Suppressor macrophage (primary cell): ENCODE measurements at places on chromosomes 16 and 17.

DNA sequence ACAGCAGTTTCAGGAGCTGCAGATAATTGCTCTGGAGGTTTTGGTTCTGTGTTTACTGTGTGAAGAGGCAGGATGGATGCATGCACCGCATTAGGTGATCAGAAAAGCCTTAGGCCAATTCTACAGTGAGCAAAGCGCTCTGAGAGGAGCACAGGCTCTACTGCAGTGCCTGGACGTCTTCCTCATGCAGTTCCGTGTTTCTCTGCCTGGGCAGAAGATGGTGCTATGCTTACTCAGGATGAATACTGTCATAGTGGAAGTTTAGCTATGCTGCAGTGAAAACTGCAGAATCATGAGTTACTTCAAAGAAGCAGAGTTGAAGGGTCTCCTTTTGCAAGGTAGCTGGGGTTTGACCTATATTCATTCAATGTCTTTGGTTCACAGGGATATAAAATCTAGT is 1012.4 kb downstream of the KCNJ18 start:
- no peak for DNase-seq

DNA sequence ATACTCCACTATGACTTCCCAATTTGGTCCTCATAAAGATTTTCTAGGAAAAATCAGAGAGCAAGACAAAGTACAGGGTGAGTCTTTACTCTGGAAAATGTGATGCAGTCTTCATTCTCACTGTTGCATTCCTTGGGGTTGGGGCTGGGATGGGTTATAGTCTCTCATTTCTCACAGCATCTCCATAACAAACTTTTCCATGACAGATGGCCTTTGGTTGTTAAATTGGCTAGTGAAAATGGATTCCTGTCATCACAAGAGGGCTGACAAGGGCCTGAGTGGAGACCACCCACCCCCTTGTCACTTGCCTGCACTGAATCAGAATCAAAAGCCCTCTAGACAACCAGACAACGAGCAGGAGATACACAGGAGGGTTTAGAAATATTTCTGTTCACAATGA is 174.6 kb downstream of the AATF start:
- DNase-seq: no peak

GRCh38 chr16:62254372-62254771 is 218.1 kb upstream of the CDH8 start:
- DNase-seq: no peak

DNA sequence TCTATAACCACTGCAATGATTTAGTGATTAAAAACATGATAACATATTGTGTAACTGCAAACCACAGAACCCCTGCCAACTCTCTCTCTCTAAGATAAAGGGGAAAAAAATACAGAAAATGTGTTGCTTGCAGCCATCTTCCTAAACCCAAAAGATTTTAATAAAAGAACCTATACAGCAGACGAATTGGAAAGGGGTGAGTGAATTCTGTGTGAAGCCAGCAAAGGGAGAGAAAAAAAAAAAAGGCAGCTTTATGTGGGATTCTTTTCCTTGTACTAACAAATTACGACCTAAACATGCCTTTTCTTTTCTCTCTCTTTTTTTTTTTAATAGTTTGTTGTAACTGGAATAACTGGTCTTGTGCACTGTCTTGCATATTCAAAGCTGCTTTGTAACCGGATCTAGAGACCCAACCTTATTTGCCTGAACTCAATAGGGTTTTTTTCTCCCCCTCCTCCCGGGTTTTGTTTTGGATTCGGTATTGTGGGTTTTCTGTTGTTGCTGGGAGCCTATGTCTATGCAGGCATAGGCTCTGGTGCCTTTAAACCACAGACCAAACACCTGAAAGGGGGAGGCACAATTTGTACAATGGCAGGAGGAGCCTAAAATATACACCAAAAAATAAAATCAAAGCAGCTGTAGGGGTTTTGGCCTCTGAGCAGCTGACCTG is 7.0 kb upstream of the ZFHX3 start:
- no peak for DNase-seq

DNA sequence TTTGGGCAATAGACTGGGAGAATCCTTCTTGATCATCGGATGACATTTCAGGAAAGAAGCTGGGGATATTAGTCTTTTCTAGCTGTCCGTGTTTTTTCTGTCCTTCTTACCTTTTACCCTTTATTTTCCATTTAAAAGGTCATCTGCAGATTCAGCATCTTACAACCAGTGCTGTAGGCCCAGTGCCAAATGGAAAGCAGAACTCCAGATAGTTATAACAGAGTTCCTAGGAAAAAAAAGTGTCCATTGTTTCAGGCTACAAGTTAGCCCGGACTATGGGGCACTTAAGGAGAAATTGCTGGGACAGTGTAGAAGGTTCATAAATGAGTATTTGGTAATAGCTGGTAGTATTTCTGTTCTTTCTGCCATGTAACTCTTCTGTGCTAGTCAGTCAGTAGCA is 28.4 kb downstream of the LDHD start:
- no peak for DNase-seq

- DNase-seq: no peak
Observed at GRCh38 chr16:15996432-15997109, 47.2 kb downstream of the ABCC1 start.

DNA sequence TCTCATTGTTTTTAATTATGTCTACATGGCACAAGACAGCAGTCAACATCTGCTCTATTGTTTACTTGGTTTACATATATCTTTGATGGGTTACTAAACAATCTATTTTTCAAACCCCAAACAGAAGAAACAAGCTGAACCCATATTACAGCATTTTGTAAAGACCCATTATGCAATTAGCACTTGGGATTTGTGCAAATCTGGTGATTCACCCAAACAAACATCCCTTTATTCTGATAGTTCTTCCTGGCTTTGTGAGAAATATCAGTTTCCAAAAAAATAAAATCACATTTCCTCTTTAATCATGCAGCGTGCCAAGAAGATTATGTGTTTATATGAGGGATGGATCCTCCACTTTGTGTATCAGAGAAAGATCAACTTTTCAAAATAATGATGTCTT is 16.8 kb upstream of the RBFOX1 start:
- no peak for DNase-seq

GRCh38 chr16:55529018-55529417 is 20.1 kb downstream of the LPCAT2 start:
- DNase-seq: no peak

DNA sequence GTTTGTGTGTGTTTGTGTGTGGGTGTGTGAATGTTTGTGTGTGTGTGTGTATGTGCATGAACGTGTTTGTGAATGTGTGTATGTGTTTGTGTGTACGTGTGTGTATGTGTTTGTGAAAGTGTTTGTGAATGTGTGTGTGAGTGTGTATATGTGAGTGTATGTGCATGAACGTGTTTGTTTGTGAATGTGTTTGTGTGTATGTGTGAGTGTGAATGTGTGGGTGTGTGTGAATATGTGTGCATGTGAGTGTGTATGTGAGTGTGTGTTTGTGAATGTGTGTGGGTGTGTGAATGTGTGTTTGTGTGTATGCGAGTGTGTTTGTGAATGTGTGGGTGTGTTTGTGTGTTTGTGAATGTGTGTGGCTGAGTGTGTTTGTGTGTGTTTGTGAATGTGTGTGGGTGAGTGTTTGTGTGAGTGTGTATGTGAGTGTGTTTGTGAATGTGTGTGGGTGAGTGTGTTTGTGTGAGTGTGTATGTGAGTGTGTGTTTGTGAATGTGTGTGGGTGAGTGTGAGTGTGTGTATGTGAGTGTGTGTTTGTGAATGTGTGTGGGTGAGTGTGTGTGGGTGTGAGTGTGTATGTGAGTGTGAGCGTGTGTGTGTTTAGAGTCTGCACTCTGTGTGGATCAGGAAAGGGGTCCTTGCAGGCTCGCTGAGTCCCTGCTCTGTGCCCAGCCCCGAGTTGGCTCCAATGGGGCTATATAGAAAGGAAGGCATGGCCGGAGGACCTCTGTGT is 890 bp upstream of the CD300A start:
- no peak for DNase-seq

DNA sequence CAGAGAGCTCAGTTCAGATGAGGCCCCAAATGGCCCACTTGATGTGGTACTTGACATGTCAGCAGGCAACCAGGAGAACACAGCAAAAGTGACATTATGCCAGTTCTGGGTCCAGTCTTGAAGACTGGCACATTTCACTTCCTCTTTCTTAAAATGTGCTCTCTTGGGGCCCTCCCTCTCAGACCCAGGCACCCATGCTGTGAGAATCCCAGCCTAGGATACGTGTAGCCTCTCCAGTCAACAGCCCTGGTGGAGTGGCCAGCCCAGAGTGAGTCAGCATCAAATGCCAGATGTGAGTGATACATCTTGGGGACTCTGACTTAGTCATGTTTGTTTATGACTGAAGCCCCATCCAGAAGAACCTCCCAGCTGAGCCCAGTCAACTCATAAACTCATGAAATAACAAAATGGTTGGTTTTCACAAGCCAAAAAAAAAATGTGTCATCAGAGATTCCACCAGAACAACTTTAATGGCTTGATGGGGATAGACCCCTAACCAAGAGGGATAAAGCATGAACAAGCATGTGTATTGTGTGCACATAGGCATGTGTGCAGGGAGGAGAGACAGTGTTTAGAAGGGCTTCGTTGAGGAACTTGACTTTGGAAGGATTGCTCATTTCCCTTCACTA is 82.5 kb upstream of the TNRC6C start:
- DNase-seq: no peak

GRCh38 chr17:45573924-45574770 is 83.6 kb upstream of the PLEKHM1 start:
- DNase-seq: no peak

- DNase-seq: no peak
Observed at GRCh38 chr17:76689859-76690258, 20.9 kb downstream of the MXRA7 start.

GRCh38 chr17:7782240-7782639 is 51.8 kb upstream of the KDM6B start:
- DNase-seq: peak; percentile 15

GRCh38 chr16:74608944-74609343 is 2.0 kb upstream of the GLG1 start:
- no peak for DNase-seq

DNA sequence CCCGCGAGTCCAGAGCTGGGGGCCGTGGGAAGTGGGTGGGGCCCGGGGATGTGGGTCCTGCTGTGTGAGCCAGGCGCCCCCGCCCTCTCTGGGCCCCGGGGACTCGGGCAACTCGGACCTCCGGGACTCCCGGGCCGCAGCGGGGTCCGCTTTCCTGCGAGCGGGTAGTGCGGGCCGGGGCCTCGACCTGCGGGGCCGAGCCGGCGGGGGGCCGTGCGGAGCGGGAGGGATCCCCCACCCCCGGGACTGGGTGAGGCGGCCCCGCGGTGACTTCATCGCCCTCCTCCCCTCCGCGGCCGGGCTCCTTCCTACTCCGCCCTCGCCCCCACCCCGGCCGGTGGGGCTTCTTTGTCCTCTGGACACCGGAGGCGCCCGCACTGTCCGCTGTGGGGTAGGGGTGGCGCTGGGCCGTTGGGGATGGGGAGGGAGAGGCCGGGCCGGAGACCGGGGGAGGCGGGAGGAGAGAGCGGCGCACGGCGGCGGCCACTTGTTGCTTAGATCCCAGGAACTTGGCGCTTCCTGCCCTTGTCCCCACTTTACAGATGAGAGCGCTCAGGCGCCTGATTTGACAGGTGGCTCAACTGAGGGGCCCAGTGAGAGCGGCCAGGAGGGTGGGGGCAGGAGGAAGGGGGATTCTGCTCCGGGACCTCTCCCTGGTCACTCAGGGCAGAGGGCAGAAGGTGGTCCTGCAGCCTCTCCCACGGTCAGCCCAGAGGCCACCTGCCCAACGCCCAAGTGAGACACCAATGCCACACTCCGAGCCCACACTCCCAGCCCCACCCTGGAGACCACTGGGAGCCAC is 874 bp downstream of the CMTM3 start:
- peak; percentile 77 for DNase-seq

DNA sequence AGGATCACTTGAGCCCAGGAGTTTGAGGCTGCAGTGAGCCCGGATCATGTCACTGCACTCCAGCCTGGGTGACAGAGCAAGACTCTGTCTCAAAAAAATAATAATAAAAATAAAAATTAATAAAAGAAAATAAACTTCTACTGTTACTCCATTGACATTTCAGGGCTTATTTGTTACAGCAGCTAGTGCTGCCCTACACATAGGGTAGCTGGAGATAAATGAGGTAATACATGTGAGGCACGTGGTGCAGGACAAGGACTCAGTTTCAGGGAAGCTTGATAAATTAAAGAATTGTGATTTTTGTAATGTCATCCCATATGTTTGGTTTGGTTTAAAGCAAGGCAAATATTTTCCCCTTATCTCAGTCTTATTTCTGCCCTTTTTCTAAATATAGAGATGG is 80.3 kb downstream of the GSG1L start:
- no peak for DNase-seq

GRCh38 chr17:33124871-33125551 is 133.4 kb downstream of the SPACA3 start:
- DNase-seq: no peak

DNA sequence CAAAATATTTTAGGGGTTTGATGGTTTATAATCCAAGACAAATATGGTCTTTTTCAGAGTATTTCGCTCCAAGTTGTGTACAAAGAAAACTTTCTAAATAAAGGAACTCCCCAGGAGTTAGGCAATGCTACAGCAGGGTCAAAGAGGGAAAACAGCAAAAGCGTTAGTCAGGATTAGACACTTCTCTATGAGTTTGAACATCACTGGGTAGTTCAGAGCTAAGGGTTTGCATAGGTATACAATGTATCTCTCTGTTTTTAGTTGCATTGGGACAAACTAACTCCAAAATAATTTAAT is 34.8 kb downstream of the FAM20A start:
- DNase-seq: peak; percentile 73

DNA sequence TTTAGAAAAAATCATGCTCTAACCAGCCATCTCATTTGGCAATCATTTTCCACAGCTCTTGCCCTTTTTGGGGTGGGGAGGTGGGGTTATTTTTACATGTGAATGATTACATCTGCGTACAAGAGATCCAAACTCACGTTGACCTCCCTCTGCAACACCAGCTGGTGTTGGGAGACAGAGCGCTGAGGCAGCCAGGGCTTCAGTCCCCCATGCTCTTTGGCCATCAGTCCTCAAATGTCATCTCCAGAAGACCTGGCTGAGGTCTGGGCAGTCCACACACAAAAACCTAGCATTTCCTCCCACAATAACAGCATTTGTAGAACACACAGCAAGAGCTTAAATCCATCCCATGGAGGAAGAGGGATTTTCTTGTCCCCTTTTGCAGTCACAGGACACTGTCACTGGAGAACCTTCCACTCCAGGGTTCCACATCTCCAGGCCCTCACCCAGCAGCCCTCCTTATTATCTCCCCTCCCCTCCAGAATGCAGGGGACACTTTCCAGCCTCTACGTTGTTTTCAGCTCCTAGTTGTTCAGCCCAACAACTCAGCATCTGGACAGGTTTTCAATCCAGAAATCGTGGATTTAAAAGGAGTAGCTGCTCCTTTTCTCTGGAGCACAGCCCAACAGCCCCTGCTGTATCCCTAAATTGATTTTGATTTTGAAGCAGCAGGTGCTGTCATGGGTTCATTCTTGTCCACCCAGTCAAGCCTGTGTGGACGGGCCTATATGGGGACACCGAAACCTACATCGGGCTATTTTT is 21.1 kb downstream of the MEOX1 start:
- no peak for DNase-seq
